Epithelial cell of alveolus of lung (primary cell): ENCODE measurements at places on chromosomes 4 and X. TPM values are rescaled to one million over a fixed set of nuclear protein-coding genes. Genes with fewer than 3 reads are reported as not detected.

The BTK gene
- total RNA-seq: not detected in 2 replicates

The CT83 gene
- total RNA-seq: not detected in 2 replicates

The PARM1 gene
- total RNA-seq: 0.65 and 1.2 TPM in 2 replicates

The ARHGAP10 gene
- total RNA-seq: 18.4 and 20.8 TPM in 2 replicates
